Thoracic aorta (tissue), 2 donors: ENCODE measurements at places on chromosomes 12 and 14.

DNA sequence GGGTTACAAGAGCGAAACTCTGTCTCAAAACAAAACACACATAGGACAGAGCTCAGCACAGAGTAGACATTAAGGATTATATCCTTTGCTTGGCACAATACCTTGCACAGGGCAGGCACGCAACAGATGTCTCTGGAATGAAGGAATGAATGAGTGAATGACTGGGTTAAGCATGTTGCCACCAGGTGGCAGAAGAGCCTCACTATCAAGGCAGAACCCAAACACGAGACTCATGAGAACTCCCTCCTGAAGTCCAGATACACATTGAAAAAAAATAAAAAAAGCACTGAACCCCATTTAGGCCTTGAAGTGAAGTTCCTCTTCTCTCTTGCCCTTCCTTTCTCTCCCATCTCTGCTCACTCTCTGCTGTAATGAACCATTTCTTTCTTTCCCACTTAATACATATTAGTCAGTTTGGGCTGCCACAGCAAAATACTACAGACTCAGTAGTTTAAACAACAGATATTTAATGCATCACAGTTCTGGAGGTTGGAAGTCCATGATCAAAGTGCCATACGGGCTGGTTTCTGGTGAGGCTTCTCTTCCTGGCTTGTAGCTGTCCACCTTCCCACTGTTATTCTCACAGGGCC, 26.6 kb upstream of the LTA4H start:
- H3K27ac ChIP-seq, result no peak overlapping the region
- no peaks in the 10 kb centered on the region for H3K27me3 ChIP-seq
- peak; percentile 63 for DNase-seq
- no peak overlapping the region for H3K4me3 ChIP-seq
- no peaks in the 10 kb centered on the region for H3K36me3 ChIP-seq

- no peaks in the 10 kb centered on the region for H3K27me3 ChIP-seq
- no peaks in the 10 kb centered on the region for H3K4me1 ChIP-seq
- no peak overlapping the region for H3K4me3 ChIP-seq
- H3K36me3 ChIP-seq, result no peaks in the 10 kb centered on the region
Observed at GRCh38 chr12:68796399-68796798, 11.6 kb upstream of the MDM2 start.

DNA sequence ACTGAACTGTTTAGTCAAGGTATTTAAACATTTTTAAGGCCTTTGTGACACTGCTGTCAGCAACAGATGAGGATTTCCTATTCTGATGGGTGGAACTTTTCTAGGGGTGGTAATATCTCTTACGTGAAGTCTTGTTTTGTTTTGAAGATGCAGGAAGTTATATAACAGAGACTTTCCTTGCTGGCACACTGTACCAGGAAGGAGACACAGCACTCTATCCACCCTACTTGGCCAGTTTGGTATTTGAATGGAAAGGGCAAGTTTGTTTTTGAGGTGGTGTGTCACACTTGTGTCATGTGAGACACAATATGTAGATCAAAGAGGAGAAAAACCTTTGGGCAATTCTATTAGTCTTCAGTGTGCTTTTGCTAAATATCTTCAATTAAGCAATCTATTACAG, 51.6 kb upstream of the SRP54 start:
- no peaks in the 10 kb centered on the region for H3K27me3 ChIP-seq
- H3K4me3 ChIP-seq, result no peak overlapping the region
- H3K27ac ChIP-seq, result no peak overlapping the region
- no peaks in the 10 kb centered on the region for H3K4me1 ChIP-seq

DNA sequence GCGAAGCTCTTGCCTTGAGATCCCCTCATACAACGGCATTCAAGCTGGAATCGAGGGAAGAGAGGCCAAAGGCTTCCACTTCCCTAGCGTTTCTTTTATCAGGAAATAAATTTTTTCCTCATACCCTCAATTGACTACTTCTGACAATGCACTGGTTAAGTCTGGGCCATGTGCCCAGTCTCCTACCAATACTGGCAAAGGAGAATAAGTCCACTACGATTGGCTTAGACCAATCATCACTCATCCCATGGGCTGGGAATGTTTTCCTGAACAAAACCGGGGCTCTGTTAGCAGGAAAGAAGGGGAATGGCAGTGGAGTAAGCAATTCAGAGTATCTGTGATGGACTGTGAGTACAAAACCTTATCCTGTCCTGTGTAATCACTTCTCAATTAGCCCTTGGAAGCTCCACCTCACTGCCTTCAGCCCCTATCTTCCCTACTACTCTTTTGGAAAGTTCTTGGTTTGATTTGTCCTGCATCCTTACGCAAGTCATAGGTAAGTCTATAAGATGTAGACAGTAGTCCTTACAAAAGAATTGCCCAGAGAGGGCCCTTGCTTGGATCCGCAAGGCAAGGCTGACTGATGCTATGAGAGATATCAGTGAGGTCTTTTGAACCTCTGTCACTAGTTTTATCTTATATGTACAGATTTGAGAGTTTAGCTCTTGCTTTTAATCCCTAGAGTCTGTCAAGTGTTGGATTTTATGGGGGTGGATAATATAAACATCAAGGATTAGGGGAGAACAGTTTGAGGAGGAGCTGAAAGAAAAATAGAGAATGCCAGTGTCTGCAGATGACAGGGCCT, 36.3 kb upstream of the CDK17 start:
- H3K36me3 ChIP-seq, result no peaks in the 10 kb centered on the region
- no peaks in the 10 kb centered on the region for H3K27me3 ChIP-seq
- H3K4me1 ChIP-seq, result no peaks in the 10 kb centered on the region
- no peak overlapping the region for H3K27ac ChIP-seq
- DNase-seq, result no peak

- no peak overlapping the region for H3K27ac ChIP-seq
- DNase-seq, result no peak
Observed at GRCh38 chr12:18898470-18898869, 160.6 kb downstream of the CAPZA3 start.

DNA sequence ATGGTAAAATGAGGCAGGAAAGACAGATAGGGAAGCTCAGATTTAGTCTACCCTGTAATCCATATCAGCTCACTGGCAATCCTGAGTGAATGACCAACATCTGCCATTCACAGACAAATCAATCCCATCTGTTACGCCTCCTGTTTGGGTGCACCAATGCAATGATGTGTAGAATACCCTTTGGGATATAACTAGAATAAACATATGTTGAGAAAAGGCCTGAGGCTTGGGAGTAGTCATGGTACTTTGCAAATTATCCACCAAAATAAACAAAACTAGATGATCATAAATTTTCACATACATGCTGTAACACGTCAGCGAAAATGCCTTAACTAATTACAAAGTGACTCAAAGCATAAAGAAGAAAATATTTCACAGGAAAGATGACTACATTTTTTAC, 78.8 kb downstream of the KCNC2 start:
- no peak overlapping the region for H3K27ac ChIP-seq
- H3K27me3 ChIP-seq, result no peaks in the 10 kb centered on the region
- H3K4me3 ChIP-seq, result no peak overlapping the region
- H3K4me1 ChIP-seq, result no peaks in the 10 kb centered on the region
- no peaks in the 10 kb centered on the region for H3K36me3 ChIP-seq

DNA sequence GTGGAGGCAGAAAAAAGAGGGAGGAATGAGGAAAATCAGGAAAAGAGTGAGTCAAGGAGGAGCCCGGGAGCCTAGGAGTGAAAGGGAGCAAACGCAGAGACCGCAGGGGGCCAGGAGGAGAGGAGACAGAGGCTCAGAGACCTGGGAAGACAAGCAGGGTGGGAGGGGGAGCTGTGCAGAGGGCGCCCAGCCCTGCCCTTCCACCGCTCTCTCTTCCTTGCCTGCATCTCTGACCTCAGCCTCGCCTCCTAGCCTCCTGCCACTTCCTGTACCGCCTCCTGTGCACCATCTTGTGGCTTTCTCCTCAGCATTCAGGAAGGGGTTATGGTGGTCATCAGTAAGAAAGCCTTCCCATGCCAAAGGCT, 1.3 kb downstream of the CLSTN3 start:
- peak overlapping the region; percentile 76 for H3K27ac ChIP-seq
- H3K36me3 ChIP-seq, result peaks cover 13% of the 10 kb centered on the region
- H3K4me3 ChIP-seq, result peak overlapping the region; percentile 95
- H3K27me3 ChIP-seq, result no peaks in the 10 kb centered on the region
- DNase-seq, result no peak

GRCh38 chr14:63045612-63046320, 508 bp upstream of the KCNH5 start:
- DNase-seq, result no peak
- H3K4me1 ChIP-seq, result peaks cover 6% of the 10 kb centered on the region
- H3K4me3 ChIP-seq, result peak overlapping the region; percentile 62
- H3K36me3 ChIP-seq, result no peaks in the 10 kb centered on the region
- no peaks in the 10 kb centered on the region for H3K27me3 ChIP-seq
- no peak overlapping the region for H3K27ac ChIP-seq

DNA sequence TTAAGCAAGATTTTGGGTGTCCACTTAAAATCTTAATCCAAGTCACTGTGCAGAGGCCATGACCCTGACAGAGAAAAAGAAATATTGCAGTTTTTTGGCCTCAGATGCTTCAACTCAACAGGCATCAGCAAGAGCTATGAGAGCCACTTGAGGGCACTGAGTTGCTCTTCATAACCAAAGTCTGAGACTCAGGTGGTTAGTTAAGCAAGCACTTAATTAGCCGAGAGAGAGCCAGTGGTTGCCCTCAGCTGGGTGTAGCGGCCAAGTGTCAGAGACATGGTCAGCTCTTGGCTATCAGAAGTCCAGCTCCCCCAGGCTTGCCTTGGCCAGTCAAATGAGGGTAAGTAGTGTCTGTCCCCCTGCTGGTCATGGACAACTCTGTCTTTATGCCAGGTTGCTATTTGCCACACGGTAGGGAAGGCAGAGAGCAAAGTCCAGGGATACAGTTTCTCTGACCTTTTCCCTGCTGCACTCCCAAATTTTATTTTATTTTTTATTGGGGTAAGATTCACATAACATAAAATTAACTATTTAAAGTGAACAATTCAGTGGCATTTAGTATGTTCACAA, 9.0 kb upstream of the KRT71 start:
- no peak overlapping the region for H3K4me3 ChIP-seq
- H3K27me3 ChIP-seq, result no peaks in the 10 kb centered on the region
- no peaks in the 10 kb centered on the region for H3K36me3 ChIP-seq
- DNase-seq, result no peak
- H3K4me1 ChIP-seq, result no peaks in the 10 kb centered on the region

DNA sequence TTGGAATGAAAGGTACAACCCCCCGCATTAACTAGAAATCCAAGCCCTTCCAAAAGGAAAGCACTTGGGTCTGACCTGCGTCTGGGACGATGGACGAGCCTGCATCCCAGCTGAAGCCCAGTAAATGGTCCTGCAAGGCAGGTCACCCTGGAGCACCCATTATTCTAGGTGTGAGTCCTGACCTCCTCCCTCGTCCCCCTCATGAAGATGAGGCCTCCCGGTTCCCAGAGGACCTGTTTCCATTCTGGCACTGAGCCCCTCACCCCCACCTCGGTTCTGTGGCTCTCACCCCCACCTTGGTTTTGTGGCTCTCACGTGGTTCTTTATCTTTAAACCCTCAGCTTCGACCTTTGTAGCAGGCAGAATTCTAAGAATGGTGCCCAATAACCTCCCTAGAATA, 7.3 kb downstream of the IFI27 start:
- DNase-seq, result no peak
- H3K36me3 ChIP-seq, result no peaks in the 10 kb centered on the region
- H3K4me1 ChIP-seq, result no peaks in the 10 kb centered on the region
- no peak overlapping the region for H3K27ac ChIP-seq
- H3K27me3 ChIP-seq, result no peaks in the 10 kb centered on the region

DNA sequence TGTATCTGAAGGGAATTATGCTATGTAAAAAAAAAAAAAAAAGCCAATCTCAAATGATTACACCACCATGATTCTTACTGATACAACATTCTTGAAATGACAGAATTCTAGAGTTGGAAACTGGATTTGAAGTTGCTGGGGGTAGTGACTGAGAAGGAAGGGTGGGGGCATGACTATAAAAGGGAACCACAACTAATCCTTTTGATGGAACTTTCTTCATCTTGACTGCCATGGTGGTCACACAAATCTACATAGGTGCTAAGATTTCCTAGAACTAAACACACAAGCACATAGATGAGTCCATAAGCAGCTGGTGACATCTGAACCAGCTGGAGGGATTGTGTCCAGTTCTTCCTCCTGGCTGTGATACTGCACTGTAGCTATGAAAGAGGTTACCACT, 51.4 kb downstream of the CLMN start:
- DNase-seq, result no peak
- no peaks in the 10 kb centered on the region for H3K36me3 ChIP-seq
- no peak overlapping the region for H3K27ac ChIP-seq
- no peak overlapping the region for H3K4me3 ChIP-seq
- H3K4me1 ChIP-seq, result peaks cover 3% of the 10 kb centered on the region

DNA sequence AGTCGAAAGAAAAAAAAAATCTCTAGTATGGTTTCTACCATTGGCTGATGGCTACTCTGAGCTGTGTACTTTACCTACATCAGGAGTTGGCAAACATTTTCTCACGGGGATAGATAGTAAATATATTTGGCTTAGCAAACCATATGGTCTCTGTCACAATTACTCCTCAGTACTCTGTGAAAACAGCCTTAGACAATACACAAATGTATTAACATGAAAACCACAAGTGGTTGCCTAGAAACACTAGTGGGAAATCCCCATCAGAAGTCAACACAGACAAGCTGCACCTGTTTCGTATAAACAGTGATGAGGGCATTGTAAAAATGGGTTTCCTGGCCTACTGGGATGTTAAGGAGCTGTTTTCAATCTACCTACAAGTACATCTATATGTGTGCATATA, 84.6 kb upstream of the NAV3 start:
- H3K4me3 ChIP-seq, result no peak overlapping the region
- H3K36me3 ChIP-seq, result no peaks in the 10 kb centered on the region
- no peak overlapping the region for H3K27ac ChIP-seq
- no peak for DNase-seq
- no peaks in the 10 kb centered on the region for H3K4me1 ChIP-seq
- no peaks in the 10 kb centered on the region for H3K27me3 ChIP-seq

DNA sequence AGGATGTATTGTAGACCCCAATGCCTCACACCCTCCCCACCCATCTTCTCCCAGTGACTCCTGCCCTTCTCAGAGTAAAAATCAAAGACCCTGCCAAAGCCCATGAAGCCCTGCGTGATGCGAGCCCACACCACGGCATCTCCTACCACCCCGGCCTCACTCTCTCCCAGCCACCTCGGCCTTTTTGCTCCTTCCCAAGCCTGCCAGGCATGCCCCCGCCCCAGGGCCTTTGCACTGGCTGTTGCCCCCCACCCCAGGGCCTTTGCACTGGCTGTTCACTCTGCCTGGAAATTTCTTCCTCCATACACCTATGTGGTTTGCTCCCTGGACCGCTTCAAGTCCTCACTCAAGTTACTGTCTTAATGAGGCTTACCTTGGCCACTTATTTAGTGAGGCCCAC, 5.0 kb upstream of the CHGA start:
- no peak overlapping the region for H3K27ac ChIP-seq
- H3K36me3 ChIP-seq, result no peaks in the 10 kb centered on the region
- no peak for DNase-seq

GRCh38 chr12:118398940-118399339, 22.6 kb downstream of the SUDS3 start:
- H3K27ac ChIP-seq, result no peak overlapping the region
- H3K36me3 ChIP-seq, result peaks cover 51% of the 10 kb centered on the region
- DNase-seq, result no peak
- H3K4me1 ChIP-seq, result no peaks in the 10 kb centered on the region
- no peak overlapping the region for H3K4me3 ChIP-seq

- no peaks in the 10 kb centered on the region for H3K36me3 ChIP-seq
- no peak for DNase-seq
- H3K4me1 ChIP-seq, result no peaks in the 10 kb centered on the region
- H3K27me3 ChIP-seq, result no peaks in the 10 kb centered on the region
- no peak overlapping the region for H3K4me3 ChIP-seq
Observed at GRCh38 chr12:127175361-127175760, 1091.6 kb upstream of the TMEM132C start.
